Kidney epithelial cell (primary cell): ENCODE measurements at places on chromosomes 7 and 10.

- peak; percentile 26 for DNase-seq
These were observed 181.7 kb downstream of the CCSER2 start for GRCh38 chr10:84510121-84510520.

GRCh38 chr10:75466001-75466400, 34.6 kb downstream of the LRMDA start:
- DNase-seq, result no peak

DNA sequence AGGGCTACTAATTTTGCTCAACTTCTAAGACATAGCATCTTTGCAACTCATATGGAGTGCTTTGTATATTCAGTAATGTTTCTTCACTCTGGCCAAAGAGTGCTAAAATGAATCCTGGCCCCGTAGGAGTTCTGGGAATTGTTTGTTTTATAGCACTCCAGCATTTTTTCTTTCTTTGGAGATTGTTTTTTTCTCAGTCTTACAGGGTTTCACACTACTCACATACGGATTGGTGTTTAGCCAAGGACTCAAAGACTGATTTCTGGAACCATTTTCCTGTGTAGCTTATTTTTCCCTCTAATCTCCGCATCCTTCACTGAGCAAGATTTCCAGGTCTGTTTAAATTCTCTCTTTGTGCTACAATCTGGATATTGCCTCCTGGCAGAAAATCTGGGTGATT, 6.4 kb downstream of the TAS2R41 start:
- DNase-seq, result no peak

- DNase-seq, result peak; percentile 10
These were observed 700.0 kb upstream of the PCDH15 start for GRCh38 chr10:55500931-55501559.

- DNase-seq, result no peak
These were observed 284.4 kb upstream of the IGFBP3 start for GRCh38 chr7:46205478-46205877.

DNA sequence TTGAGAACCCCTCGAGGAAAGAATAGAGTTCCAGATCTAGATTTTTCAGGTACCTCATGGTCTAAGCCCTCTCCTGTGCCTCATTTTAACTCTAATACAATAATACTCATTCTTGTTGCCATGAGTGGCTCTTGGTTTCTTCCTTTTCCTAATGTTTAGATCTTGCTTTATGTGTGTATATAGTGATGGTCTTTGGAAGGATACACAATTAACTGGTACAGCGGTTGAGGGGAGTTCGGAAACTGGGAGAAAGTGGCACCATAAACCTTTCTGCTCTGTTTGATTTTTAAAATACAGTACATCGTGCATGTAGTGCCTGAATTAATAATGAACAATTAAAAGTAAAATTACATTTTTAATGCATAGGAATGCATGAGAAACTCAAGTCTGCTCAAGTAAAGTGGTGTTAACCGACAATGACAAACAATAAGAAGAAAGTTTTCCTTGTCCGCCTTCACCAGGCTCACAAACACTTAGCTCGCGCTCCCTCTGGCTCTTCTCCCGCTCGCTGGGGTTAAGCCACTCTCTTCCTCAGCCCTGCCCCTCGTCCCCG, 386 bp upstream of the EIF4EBP2 start:
- DNase-seq, result no peak

GRCh38 chr10:2214805-2215204, 477.5 kb upstream of the ADARB2 start:
- DNase-seq, result no peak

DNA sequence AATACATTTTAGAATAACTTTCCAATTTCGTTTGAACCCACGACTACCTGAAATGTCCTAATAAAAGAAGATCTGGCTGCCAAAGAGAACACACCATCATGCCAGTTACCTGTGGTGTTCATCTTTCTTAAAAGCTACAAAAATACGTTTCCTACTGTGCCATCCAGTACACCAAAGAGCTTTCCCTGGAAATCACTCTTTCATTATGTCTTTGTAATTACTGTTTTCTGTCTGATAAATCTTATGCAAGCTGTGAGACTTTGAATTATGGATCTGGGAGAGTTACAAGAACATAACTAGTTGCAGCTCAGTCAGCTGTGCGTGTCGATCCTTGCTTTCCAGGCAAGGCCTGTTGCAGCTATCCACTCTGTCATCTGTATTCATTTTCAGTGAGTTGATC, 12.5 kb upstream of the POM121L12 start:
- no peak for DNase-seq
